ENCODE measurements at places on chromosomes 13 and 19.

GRCh38 chr13:110811771-110812120, 98.2 kb downstream of the ING1 start:
- DNase-seq = no peak

- DNase-seq = no peak
Observed at GRCh38 chr19:42197375-42197817, 20.1 kb downstream of the DEDD2 start.

DNA sequence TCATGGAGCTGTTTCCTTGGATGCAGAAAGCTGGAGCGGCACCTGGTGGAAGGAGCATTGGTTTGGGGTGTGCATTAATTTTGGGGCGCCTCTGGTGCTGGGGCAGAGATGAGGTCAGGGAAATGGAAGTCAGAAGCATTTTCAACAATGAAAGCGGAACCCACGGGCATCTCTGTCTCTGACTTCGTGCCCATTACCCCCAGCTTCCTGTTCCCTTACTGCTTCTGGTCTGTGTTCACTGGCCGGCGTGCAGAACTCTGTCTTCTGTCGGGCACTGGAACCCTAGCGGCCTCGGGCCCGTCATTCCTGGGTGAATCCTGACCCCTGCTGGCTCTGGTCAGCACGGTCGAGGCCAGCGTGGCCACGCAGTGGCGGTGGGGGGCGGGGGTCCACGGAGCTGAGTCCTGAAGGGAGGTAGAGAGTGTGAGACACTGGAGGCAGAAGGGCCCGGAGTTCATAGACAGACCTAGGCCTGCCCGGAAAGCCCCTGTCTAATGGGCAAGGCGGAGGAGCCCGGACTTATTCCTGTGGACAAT, 7.9 kb upstream of the LINGO3 start:
- peak; percentile 58 for DNase-seq

DNA sequence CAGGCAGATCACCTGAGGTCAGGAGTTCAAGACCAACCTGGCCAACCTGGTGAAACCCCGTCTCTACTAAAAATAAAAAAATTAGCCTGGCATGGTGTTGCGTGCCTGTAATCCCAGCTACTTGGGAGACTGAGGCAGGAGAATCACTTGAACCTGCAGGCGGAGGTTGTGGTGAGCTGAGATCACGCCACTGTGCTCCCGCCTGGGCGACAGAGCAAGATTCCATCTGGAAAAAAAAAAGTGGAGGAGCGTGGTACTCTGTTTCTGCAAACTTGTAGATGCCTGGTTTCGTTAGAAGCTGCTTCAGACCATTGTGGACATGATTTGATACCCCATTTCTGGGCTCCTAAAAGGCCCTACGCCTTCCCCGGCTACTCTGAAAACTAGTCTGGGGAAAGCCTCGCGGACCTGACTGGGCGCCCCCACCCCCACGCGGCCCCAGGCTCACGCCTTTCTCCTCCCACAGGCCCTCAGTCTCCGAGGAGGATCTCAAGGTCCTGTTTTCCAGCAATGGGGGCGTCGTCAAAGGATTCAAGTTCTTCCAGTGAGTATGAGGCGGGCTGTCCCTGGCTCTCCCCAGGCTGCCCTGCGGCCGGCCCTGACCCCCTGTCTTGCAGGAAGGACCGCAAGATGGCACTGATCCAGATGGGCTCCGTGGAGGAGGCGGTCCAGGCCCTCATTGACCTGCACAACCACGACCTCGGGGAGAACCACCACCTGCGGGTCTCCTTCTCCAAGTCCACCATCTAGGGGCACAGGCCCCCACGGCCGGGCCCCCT, 11.5 kb downstream of the PLPPR3 start:
- DNase-seq = no peak

- no peak for DNase-seq
Observed at GRCh38 chr13:41974262-41974900, 13.5 kb upstream of the VWA8 start.
